ENCODE measurements at places on chromosomes 5 and 9.

- DNase-seq: no peak
Observed at GRCh38 chr5:149151717-149152116, 10.4 kb downstream of the ABLIM3 start.

- no peak for DNase-seq
Observed at GRCh38 chr9:970151-970996, 6.1 kb upstream of the DMRT3 start.

DNA sequence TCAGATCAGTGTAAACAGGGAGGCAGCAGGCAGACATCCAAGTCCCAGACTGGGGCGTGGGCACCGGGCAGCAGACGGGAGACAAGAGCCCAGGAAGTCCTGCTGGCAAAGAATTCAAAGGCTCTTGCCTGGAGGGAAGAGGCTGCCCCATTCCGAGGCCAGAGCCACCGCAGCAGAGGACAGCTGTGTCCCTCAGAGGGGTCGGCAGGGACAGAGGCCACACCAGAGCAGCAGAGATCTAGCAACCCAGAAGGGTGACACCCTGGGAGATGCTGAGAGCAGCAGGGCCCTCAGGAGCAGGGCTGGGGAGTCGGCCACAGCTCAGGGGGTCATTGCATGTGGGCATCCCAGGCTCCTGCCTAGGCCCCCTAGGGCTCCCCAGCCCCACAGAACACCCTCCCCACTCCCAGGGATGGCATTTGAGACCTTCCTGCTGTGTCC lies 29.1 kb downstream of the ADAMTS2 start:
- no peak for DNase-seq

- DNase-seq: no peak
Observed at GRCh38 chr5:112693301-112693700, 44.4 kb upstream of the APC start.

DNA sequence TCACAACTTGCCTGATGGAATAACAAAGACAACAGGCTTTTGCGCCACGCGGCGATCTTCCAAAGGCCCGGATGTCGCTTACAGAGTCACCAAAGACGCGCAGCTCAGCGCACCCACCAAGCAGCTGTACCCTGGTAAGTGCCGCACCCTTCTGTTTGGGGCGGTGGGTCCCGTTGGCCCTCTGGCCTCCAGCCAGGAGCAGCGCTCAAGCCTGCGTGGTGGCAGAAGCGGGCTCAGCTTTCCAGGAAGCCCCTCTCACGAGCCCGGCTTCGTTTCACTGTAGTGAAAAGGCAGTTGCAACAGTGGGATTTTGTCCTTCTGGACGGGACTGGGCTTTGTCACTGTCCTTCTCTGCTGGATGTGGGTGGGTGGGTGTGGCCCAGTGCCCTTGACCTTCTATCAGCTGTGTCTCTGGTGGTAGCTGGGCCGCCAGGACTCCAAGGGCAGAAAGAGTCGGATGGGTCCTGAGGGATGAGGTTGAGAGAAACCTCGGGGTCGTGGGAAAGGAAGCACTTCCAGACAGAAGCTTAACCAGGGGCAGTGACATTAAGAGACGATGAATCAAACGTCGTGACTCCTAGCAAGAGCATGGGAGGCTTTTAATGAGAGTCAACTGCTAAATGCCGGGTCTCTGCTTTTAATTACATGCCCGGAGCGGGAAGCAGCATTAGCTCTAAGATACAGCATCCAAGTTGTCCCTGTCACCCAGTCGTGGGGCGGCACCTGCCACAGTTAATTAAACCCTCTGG lies 49.5 kb downstream of the COL5A1 start:
- DNase-seq: no peak

DNA sequence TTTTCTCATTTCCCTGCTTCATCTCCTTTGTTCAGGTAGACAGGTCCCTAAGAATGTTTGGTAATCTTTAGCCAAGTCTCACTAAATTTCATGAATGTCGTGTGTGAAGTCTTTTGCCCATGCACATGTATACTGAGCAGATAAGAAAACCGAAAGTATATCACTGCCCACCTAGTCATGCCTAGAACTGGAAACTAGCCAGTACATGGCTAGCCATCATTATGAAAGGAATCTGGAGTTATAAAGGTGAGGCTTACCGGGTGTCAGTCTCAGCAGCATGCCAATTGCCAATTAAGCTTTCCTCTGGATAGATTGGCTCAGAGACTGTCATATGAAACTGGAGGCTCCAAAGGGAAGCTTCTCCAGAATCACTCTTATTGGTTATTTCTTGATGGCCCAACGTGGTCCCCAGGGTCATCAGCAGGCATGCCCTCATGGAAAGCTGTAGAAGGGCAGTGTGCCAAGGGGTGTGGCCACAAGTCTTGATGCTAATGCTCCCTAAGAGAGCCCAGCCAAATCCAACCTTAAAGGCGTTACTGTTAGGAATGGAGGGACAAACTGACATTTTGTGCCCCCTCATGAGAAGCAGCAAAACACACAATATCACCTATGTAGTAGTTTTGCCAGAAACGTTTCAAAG lies 307.3 kb upstream of the PIK3R1 start:
- DNase-seq: no peak

- no peak for DNase-seq
Observed at GRCh38 chr5:173672891-173673290, 56.4 kb upstream of the BOD1 start.

- DNase-seq: no peak
Observed at GRCh38 chr9:131702911-131703310, 37.0 kb downstream of the RAPGEF1 start.

DNA sequence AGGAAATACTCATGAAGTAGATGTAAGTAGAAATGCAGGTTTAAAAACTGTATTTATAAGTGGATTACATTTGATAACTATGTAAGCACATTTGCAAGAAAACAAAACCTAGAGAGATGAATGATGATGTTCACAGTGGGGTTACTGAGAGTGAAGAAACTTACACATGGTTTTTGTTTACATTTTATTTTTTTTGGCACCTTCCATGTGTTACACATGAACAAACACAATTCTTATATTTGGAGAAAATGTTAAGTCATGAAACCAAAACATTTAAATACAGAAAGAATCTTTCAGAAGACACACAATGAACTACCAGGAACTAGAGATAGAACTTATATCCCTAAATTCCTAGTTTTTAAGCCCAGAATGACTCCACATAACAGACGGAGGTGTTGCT lies 51.5 kb upstream of the SPATA31E1 start:
- DNase-seq: no peak

- no peak for DNase-seq
Observed at GRCh38 chr9:129111528-129112151, 425 bp downstream of the PTPA start.

- no peak for DNase-seq
Observed at GRCh38 chr9:95497772-95498171, 19.0 kb downstream of the PTCH1 start.

- no peak for DNase-seq
Observed at GRCh38 chr9:95609426-95609825, 92.7 kb upstream of the PTCH1 start.

GRCh38 chr5:17816944-17817343 lies 182.7 kb downstream of the TAF11L14 start:
- no peak for DNase-seq

GRCh38 chr5:74631081-74631953 lies 9.2 kb downstream of the ENC1 start:
- peak; percentile 9 for DNase-seq

- no peak for DNase-seq
Observed at GRCh38 chr5:170152767-170153166, 47.1 kb downstream of the FOXI1 start.

- DNase-seq: no peak
Observed at GRCh38 chr9:129868023-129868871, 33.0 kb downstream of the USP20 start.

DNA sequence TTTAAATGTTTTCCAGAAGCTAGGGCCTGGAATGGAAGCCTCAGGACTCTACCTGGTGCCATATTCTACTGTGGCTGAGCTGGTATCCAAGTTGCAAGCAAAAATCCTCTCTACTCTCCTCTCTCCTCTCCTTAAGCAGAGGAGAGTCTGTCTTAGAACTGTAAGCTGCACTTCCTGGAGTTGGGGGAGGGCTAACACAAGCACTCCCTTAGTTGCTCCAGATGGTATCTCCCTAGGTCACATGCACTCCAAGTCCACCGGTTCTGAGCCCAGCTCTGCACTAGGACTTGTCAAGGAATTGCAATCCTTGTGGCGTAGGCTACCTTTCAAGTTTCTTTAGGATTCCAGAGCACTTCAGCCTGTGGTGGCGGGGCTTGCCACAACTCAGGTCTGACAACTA lies 513.9 kb upstream of the RGMB start:
- DNase-seq: no peak

DNA sequence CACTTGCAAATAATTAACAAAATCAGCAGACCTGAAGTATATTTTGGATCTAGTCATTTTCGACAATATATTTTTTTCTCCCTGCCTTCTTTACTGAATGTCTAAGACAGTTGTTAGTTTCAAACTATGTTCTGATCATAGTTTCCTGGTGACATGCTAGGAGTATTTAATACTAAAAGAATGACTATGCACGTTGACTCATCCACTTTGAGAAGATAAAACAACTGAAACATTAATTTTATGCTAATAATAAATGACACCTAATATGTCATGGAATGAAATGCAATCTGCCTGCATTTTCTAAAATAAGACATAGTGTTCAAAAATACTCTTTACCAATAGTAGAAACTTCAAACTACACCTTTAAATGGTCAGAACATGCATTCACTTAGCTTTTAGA lies 2123.7 kb upstream of the C9orf72 start:
- no peak for DNase-seq

DNA sequence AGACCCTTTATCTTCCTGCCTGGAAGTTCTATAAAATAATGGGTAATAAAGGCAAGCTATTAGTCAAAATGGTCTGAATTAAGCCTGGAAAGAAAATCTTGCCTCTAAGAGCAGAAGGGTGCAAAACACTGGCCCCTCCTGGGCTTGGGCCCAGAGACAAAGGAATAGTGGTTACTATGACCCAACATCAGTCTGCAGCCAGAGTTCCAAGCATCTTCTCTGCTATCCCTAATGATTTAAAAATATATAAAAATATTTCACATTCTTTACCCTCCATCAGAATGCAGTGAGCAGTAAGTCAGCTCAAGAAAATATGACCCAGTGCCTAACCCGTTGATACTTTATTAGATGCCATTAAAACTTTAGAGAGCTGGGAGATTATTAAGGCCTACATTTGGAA lies 14.7 kb downstream of the TNFAIP8 start:
- DNase-seq: no peak

DNA sequence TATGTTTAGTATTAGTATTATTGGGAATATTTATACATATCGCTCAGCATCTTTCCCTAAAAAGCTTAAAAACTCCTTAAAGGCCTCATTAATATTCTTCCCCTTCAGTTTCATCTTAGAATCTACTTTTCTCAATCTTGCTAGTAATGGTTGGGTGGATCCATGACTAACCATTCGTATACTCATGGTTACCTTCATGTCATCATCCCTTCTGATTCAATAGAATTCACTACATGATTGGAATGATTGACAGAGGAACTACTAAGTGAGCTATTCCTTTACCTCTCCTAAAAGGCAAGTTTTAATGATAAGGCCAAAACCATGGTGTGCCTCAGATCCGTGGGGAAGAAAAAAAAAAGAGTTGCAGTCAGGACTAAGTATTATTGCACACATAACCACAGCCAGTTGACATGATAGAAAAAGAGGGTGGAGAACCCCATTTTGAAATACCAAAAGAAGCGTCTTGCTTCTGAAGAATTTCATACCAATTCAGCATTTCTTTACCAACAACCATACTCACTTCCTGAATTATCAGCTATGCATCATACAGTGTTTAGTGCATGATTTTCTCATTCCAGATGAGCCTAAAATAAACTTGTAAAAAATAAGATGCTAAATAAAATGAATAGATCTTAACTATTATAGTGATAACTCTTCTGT lies 624.6 kb downstream of the PDE4D start:
- DNase-seq: no peak

DNA sequence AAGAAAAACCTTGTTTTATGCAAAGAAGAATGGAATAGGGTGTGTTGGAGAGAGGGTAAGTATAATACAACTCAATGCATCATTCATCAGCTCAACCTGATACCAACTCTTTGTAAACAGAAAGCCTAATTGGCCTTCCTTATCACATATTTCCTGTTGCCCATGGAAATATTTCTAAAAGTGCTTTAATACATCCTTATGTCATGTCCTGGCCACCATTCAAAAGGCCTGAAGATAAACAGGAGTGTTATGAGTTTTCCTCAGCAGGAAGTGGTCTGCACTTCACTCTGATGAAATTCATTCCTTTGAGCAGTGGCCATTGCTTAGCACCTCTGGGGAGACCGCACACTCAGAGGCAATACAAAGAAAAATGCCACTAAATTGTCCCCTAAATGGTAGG lies 511.2 kb downstream of the SEMA5A start:
- no peak for DNase-seq

GRCh38 chr9:78001946-78002731 lies 29.5 kb downstream of the GNAQ start:
- no peak for DNase-seq

GRCh38 chr9:96078897-96079490 lies 203.5 kb downstream of the ERCC6L2 start:
- no peak for DNase-seq

- DNase-seq: no peak
Observed at GRCh38 chr9:72305102-72305546, 59.9 kb downstream of the ZFAND5 start.

DNA sequence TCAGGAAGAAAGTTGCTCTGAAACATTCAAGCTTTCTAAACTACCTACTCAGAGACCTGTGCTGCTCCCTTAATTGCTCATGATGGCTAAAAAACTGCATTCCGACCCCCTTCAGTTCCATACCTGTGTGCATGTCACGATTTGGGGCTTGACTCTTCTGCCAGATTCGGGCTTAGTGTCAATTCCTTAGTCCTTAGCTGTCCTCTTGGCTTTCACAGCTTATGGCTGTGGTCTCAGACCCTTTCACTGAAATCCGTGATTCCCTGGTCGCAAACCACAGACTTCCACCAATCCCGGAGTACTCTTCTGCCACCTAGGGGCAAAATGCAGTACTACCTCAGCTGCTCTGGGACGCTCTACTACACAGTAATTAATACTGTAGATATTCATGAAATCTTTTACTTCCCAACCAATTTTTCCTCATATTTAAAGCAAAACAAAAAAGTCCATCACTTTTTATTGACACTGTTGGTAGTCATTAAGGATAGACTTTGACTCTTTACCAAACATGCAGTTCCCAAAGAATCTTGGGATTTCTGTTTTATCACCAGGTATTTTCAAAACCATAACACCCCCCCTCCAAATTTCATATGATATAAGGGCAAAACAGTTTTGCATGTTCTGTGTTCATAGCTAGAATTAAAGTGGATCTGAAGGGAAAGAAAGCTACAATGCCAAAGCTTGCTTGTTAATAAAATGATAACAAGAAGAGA lies 617.4 kb downstream of the SLCO4C1 start:
- no peak for DNase-seq

GRCh38 chr5:4995014-4995413 lies 145.1 kb upstream of the ADAMTS16 start:
- no peak for DNase-seq

DNA sequence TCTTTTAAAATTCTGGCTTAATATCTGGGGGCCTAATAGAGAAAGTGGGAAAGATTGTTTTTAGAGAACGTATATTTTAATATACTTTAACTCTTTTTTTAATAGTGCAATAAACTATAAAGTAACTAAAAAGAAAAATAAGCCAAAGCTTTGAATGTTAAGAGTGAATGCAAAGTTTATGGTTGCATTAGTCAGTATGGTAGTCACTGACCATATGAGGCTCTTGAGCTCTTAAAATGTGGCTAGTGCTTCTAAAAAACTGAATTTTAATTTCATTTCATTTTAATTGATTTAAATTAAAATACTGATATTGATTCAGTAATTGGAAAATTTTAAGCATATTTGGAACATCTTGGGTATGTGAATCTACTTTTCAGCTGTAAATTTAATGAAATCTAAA lies 310.7 kb downstream of the PJA2 start:
- no peak for DNase-seq
